ENCODE measurements at places on chromosomes 4 and X.

- DNase-seq: no peak
These were observed 2.8 kb upstream of the BEX3 start for GRCh38 chrX:103373581-103373980.

- no peak for DNase-seq
These were observed 1.7 kb downstream of the NSDHL start for GRCh38 chrX:152832520-152832919.

DNA sequence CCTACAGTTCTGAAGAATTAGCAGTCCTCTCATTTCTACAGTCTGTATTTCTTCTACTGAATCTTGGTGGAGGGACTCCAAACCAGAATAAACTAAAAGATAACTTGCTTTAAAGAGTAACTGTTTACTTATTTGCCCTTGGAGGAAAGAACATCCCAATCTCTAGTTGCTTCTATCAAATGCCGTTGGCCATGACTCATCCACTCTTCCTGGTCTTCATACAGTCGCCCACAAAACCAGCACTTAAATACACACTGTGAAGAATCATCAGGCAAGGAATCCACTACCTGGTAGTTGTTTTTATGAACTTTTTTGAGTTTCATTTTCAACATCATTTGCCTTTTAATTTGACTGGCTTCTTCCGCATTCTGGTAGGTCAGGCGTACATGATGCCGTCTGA is 14.2 kb downstream of the ZNF518B start:
- DNase-seq: no peak

GRCh38 chr4:145195167-145195952 is 15.0 kb upstream of the OTUD4 start:
- DNase-seq: no peak

GRCh38 chrX:119763836-119764387 is 5.5 kb downstream of the SOWAHD start:
- DNase-seq: no peak

GRCh38 chrX:8049827-8050226 is 121.2 kb downstream of the VCX2 start:
- DNase-seq: no peak

GRCh38 chrX:12872741-12873140 is 5.9 kb downstream of the TLR7 start:
- DNase-seq: no peak

GRCh38 chr4:47672696-47673095 is 165.2 kb downstream of the CORIN start:
- DNase-seq: no peak

DNA sequence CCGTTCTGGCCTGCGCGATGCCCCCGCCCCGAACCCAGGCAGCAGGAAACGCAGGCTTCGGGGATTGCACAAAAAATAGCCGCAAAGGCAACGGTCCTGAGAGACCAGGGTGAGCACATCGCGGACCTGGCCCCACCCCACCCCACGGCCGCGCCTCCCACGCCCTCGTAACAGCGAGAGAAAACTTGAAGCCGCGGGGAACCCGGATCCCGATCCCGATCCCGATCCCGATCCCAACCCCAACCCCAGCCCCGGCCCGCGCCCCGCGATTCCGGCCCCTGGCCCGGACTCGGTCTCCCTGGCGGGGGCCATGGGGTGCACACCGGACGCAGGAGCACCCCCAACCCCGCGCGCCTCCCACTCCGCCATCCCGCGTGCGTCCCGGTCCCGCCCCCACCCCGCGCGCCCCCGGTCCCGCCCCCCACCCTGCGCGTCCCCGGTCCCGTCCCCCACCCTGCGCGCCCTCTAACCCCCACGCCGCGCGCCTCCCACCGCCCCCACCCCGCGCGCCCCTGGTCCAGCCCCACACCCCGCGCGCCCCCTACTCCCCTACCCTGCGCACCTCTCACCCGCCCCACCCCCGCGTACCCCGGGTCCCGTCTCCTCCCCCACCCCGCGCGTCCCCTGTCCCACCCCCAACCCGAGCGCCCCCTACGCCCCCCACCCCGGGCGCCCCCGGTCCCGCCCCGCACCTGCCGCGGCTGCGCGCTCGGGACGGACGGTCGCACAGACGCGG is 29.0 kb downstream of the NOP14 start:
- DNase-seq: no peak

- no peak for DNase-seq
These were observed 2152.9 kb downstream of the ARAP2 start for GRCh38 chr4:34091451-34091850.

GRCh38 chr4:150318527-150318926 is 240.3 kb downstream of the DCLK2 start:
- no peak for DNase-seq

DNA sequence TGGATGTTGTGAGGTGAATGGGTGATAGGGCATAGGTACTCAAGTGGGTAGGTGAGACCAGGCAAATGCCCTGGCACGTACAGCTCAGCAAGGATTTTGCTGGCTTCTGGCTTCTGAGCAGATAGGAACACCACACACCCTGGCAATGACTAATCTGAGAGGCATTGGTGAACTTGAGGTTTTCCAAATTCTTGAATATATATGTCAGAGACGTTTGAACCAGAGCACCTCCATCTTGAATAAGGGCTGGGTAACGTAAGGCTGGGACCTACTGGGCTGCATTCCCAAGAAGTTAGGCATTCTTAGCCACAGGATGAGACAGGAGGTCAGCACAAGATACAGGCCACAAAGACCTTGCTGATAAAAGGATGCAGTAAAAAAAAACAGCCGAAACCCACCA is 204.5 kb downstream of the NLGN4X start:
- DNase-seq: no peak

- no peak for DNase-seq
These were observed 149.8 kb downstream of the CHM start for GRCh38 chrX:85897362-85898126.

DNA sequence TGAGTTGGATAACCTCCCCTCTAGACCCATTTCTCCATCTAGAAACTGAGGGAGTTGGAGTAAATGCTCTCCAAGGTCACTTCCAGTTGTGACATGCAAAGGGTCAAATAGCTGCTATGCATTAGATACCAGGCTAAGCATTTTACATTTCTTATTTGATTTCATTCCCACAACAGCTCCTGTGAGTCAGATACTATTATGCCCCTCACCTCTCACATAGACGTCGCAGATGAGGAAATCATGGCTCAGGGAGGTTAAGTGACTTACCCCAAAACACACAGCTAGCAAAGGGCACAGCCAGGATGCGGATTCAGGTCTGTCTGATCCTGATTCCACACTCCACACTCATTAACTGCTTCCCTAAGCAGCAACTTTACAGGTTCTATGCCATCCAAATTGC is 57.7 kb downstream of the PRPS1 start:
- DNase-seq: no peak

DNA sequence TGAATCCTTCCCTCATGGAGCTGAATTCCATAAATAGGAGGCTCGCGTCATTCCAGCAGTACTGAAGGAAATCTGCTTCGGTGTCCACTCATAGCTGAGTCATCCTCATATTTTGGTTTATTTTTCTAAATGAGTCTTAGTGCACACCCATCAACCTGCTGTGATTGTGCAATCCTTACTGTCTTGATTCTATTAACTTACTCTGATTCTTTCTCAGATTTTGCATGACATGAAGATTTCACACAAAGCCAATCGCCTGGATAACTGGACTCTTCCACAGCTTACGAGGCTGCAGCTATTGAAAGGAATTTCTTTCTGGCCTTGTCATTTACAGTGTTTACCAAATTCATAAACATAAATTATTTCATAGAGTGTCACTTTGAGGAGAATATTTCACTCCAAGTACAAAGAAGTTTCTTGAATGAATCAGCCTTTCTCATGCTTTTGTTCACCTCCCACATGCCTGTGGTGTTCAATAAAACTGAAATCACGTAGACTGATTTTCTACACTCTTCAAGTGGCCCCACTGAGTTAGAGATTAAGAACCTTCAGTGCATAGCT is 207.6 kb upstream of the SLITRK2 start:
- DNase-seq: no peak

DNA sequence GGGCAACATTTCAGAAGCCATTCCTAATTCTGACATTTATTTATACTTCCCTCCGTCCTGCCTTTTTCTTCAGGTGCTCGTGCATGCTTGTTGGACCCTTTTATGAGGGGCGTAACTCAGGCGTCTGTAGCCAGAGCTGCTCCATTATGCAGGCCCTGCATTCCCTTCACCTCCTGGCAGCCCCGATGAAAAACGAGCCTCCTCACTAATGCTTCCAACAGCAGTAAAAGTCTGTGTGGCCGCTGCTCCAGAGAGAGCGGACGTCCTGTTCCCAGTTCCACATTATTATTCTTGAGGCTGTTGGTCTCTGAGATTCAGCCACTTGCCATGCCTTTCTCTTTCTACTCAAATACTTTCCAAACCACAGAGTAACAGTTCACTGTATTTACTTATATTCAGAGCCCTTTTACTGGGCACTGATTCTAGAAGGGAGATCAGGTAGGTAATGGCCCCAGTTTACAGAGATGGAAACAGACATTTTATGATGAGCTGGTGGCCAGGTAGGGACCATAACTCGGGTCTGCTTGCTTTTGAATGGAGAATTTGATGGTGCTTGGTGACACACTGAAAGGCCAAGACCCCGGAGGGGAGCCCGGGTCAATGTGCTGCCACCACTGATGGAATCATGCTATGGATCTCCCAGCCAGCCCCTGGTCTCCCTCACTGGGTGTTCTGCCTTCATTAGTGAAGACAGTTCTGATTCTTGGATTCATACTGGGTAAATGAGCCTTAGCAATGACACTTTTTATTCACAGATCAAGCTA is 101.0 kb downstream of the GATB start:
- no peak for DNase-seq

GRCh38 chr4:136136601-136137000 is 1395.7 kb downstream of the PCDH18 start:
- DNase-seq: no peak

- no peak for DNase-seq
These were observed 69.0 kb downstream of the ATOH1 start for GRCh38 chr4:93897559-93897958.

DNA sequence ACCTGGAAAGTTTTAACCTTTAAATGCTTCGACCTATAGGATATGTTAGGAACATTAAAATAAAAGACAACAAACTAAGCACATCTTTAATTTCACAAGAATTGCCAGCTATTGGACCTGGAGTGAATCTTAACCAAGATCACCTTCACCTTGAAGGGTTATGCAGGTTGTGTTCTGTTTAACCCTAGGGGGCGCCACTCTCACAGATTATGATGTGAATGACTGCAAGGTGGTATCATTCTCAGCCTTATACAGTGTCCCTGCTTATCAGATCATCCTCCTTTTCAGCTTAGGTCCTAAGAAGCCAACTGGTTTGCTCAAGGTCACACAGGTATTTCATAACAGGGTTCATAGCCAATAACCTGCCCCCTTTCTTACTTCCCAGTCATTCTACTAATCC is 23.5 kb downstream of the INTS6L start:
- no peak for DNase-seq

GRCh38 chrX:71171110-71171801 is 26.6 kb downstream of the NLGN3 start:
- DNase-seq: no peak

DNA sequence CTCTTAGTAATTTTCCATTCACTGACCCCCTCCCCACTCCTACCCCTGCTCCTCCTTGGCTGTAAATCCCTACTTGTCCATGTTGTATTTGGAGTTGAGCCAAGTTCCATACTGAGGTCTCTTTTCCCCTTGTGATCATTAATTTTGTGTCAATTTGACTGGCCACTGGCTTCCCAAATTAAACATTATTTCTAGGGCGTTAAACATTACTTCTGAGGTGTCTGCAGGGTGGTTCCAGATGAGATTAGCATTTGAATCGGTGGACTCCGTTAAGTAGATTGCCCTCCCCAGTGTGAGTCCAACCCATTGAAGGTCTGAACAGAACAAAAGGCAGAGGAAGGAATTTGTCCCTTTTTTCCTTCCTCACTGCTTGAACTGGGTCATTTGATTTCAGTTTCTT is 25.7 kb downstream of the SLC39A8 start:
- no peak for DNase-seq

GRCh38 chr4:123102897-123103471 is 180.6 kb upstream of the NUDT6 start:
- DNase-seq: no peak

GRCh38 chrX:55867181-55867651 is 149.7 kb downstream of the RRAGB start:
- no peak for DNase-seq

GRCh38 chr4:82984459-82984858 is 26.2 kb downstream of the LIN54 start:
- no peak for DNase-seq

GRCh38 chr4:186255122-186255521 is 10.9 kb upstream of the F11 start:
- DNase-seq: no peak

DNA sequence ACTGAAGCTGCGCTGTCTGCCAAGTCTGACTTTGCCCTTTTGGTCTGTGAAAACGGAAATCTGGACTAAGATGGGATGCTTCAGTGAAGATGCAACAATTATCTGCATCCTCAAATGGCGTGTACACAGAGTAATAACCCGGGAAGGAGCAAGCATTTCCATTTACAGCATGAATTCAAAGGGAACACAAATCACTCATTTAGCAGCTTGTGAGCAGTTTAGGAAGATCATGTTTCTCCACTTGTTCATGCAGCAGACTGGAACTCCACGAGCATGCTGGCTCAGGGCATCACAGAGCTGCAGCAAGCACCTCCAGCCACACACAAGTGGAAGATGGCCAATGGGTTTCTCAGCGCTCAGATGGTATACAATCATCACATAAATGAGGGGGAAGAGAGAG is 175.5 kb downstream of the NLGN4X start:
- DNase-seq: no peak

GRCh38 chrX:85994228-85994627 is 53.1 kb downstream of the CHM start:
- DNase-seq: no peak

- DNase-seq: no peak
These were observed 56.2 kb downstream of the METTL14 start for GRCh38 chr4:118741301-118741855.

DNA sequence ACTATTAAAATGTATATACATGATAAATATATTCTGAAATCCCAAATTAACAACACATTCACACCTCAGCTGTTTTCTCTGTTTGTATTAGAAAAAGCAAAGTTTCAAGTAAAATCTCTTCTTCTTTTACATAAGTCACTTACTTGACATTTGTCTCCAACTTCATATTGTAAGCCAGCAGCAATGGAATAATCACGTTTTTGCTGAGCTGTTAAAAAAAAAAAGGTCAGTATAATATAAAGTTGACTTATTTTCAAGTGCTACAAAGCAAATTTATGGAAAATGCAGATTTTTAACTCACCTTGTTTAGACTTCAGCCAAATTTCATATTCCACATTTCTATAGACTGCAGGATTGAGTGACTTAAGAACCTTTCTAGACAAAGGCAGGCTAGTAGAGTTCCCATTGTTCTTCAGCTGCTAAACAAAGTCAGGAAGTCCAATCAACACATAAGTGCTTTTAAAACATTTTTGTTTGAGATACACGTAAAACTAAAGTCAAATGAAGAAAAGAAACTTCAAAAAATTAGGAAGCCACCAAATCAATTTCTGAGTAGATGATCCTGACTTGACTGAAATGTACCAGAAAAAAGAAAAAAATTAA is 25.0 kb downstream of the OTUD4 start:
- DNase-seq: no peak

- DNase-seq: no peak
These were observed 331.3 kb downstream of the GRXCR1 start for GRCh38 chr4:43223820-43224219.

GRCh38 chr4:83297548-83298260 is 13.1 kb upstream of the COQ2 start:
- no peak for DNase-seq

GRCh38 chrX:136106920-136107528 is 40.3 kb upstream of the FHL1 start:
- no peak for DNase-seq
